ENCODE measurements at places on chromosomes 7 and 10.

- DNase-seq, result no peak
These were observed 531.3 kb downstream of the ATRNL1 start for GRCh38 chr10:115624448-115624847.

DNA sequence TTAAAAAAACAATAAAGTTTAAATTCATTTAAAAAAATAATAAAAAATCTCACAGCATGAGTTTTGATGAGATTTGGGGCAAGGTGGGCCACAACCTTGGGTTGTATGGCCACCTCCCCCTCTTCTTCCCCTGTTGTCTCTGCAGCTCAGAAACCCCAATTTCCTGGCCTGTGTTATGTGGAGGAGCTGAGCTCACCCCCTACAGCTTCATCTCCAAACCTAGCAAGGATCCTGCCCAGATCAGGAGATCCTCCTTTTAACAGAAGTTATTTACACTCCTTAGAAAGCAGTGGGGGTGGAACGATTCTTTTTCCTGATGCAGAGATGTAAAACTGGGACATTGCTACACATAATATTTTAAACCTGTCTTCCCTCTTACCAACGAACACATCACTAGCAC, 6.9 kb upstream of the SH2D4B start:
- DNase-seq, result no peak

- DNase-seq, result no peak
These were observed 129.7 kb downstream of the SAMD9 start for GRCh38 chr7:92988051-92988450.

GRCh38 chr10:131930586-131931330, 29.9 kb downstream of the PPP2R2D start:
- no peak for DNase-seq

DNA sequence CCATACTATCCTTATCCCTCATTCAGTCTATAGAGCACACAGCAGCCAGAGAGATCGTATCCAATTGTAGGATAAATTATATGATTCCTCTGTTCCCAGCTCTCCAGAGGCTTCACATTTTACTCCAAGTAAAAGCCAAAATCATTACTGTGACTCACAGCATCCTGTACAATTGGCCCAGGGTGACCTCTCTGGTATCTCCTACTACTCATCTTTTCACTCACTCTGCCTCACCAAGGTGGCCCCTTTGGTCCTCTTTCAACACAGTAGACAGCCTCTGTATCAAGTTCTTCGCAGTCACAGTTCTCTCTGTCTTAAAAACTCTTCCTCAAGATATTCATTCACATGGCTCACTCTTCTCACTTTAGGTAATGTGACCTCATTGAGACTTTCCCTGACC, 72.6 kb upstream of the LSM8 start:
- DNase-seq, result no peak

DNA sequence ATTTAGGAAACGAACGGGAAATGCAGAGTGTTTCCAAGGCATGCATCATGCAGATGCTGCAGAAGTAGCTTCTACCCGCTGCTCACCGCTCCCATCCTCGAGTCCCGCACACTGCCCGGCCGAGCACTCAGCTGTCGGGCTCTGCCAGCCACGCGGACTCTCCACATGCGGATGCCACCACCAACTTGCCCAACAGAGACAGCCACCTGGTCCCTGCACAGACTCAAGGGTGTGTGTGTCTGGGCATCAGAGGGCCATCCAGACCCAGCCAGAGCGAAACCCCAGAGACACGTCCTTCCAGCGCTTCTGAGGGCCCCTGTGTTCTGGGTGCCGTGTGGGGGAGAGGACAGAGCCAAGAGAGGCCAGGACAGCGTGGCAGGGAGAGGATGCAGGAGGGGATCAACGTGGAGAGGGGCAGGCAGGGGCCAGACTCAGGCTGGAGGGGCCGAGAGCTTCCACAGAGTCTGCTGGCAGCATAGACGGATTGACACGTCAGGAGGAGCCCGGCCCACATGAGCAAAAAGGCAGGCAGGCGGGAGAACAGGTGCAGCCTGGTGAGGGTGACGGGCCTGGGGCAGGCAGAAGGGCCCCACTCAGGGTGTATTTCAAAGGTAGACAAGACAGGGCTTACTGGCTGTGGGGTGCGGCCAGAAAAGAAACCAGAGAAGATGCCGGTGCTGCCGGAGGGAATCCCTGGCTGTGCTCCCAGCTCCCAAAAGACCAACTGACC, 18.3 kb downstream of the GPER1 start:
- DNase-seq, result no peak

GRCh38 chr10:75180592-75180991, 30.0 kb upstream of the VDAC2 start:
- no peak for DNase-seq

DNA sequence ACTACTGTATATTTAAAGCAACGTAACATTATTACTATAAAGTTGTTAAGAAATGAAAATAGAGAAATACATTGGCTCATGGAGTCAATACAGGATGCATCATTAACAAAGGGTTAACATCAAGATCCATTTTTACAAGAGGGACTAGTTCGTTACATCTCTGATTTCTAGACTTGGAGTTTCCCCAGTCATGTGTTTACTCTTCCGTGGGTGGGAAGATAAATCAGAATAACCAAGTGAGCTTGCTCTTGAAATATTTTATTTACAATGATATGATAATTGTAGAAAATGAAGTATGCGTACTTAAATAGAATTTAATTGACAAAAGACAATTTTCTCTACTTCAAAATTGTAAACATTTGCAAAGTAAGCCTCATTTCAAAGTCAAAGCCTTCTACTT, 1.0 kb upstream of the PRKAR2B start:
- no peak for DNase-seq

- DNase-seq, result no peak
These were observed 27.4 kb downstream of the RELN start for GRCh38 chr7:103962070-103962469.

DNA sequence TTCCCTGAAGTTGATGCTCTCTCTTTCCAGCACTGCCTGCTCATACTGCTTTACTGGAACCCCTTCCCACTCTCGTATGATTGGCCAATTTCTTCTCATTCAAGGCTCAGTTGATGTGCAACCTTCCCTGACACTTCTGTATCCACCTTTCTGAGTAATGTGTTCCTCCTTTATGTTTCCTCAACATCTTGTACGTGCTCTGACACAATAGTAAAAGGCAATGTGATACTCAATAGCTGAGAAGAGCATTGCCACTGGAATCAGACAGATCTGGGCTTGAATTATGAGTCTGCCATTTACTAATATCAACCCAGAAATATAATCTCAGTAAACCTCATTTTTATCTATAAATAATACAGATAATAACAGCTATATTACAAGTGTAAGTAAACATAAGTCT, 34.7 kb downstream of the ARL4A start:
- DNase-seq, result no peak

- no peak for DNase-seq
These were observed 33.0 kb downstream of the SRPK2 start for GRCh38 chr7:105355701-105356100.

- DNase-seq, result no peak
These were observed 266.0 kb downstream of the GRID1 start for GRCh38 chr10:86100581-86101061.

DNA sequence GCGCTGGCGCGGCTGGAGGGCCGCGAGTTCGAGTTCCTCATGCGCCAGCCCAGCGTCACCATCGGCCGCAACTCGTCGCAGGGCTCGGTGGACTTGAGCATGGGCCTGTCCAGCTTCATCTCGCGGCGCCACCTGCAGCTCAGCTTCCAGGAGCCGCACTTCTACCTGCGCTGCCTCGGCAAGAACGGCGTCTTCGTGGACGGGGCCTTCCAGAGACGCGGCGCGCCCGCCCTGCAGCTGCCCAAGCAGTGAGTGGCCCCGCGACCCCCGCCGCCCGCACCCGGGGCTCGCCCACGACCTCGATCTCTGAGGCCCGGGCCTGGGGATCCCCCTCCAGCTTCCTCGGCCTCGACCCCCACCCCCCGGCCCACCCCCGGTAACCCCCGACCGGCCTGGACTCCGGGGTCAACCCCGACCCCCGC, 537 bp downstream of the FOXK1 start:
- no peak for DNase-seq

DNA sequence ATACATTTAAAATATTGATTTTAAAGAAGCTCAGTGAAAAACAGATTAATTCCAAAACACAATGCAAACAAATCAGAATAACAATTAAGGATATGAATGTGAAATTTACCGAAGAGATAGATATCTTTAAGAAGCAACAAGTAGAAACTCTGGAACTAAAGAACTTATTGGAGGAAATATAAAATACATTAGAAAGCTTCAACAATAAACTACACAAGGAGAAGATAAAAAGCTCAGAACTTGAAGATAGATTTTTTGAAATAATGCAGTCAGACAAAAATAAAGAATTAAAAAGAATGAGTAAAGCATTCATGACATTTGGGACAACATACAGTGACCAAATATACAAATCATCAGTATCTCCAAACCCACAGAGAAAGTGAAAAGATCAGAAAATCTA, 43.2 kb downstream of the HIBADH start:
- DNase-seq, result no peak

- no peak for DNase-seq
These were observed 187.8 kb downstream of the CRPPA start for GRCh38 chr7:16233517-16233916.

DNA sequence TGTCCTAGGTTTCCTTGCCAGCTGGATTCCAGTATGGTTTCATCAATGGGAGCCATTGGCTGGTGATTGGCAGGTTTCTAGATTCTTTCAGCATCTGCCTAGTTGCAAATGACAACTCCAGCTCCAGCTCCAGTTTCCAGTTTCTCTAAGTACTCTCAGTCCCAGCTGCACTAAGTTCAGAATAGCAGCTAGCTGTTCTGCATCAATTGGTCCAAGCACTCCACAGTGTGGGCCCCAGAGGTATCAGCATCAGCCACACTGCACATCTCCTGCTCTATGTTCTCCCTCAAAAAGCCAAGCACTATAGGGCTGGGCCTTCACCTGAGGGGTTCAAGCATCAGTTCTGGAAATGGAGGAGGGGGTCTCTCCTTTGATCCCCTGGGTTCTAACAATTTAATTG, 143.4 kb downstream of the VPS50 start:
- no peak for DNase-seq

DNA sequence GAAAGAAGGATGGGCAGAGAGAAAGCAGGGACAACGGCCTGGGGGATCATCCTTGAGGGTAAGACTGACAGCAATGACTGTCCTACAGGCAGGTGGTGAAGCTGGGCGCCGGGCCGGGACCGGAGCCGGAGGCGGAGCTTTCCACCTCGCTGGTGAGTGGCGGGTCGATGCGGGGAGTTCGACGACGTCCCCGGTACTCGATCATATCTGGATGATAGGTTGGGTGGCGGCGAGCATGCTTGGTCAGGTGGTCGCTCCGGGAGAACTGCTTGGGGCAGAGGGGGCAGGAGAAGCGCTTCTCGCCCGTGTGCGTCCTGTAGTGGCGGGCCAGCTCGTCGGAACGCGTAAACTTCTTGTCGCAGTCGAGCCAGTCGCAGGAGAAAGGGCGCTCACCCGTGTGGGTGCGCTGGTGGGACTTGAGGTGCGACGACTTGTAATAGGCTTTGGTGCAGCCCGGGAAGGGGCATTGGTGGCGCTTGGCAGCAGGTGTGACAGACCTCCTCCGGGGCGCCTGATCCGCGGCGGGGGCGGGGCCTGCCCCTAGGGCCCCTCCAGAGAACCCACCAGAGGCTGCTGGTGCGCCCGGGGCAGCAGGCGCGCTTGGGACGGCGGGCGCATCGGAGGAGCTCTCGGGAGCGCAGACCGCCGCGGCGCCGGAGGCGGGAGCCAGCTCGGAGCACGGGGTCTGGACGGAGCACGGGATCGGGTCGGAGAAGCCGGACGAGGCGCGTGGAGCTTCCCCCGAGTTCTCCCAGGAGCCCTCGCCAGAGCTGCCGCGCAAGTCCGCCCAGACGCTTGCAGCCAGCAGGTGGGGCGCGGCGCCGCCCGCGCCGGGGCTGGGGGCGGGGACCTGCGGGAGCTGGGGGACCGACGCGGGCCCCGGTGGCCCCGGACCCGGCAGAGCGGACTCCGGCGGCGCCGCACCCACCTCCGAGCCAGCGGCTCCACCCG, 752 bp downstream of the KLF14 start:
- DNase-seq, result no peak

GRCh38 chr10:62050346-62050892, 148.9 kb downstream of the ARID5B start:
- DNase-seq, result no peak

DNA sequence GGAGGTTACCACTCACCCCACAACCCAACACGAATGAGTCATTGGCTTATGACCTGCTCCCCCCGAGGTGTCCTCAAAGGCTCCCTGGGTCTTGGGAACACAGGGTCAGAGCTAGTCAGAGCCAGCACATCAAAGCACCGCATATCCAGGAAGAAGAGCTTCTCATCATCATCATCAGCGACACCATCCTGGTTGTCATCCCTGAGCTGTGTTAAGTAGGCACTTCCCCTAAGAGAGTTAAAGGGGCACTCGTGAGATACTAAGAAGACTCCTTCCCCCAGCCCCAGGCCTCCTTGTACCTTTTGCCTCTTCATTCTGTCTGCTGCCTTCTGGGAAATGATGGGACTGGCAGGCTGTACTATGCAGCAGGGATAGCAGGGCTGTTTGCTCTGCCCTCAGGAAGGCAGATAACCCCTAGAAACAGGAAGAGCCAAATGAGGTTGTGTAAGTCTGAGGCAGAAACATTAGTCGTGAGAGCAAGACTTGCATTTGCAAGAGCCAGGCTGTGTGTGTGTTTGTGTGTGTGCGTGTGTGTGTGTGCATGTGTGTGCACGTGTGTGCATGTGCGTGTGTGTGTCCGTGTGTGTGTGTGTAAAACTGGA, 11.1 kb upstream of the CPA1 start:
- no peak for DNase-seq
